ENCODE measurements at places on chromosomes 5 and 9. TPM values are rescaled to one million over a fixed set of nuclear protein-coding genes. Genes with fewer than 3 reads are reported as not detected.

Gene PPP3R2
- total RNA-seq = not detected

DNA sequence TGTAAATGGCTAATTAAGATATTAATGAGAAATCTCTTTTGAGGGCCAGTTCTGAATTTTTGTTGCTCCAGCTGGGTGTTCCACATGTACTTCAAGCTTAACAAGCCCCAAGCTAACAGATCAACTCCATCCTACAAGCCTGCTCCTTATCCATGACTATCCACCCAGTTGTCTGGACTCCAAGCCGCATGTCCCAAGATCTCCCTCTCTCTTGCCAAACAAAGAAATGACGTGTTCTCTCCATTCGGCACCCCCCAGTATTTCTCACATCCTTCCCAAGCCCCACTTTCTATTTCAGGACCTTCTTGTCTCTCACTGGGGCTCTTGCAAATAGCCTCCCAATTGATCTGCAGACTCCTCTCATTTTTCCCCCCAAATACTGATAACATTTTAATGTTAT is 15.8 kb upstream of the PTPN3 start:
- no peak for DNase-seq

Gene PCDHB8
- not detected for total RNA-seq

GRCh38 chr5:91146905-91147600 is 236.1 kb downstream of the ARRDC3 start:
- DNase-seq = no peak

Gene UBE2QL1
- not detected for total RNA-seq

DNA sequence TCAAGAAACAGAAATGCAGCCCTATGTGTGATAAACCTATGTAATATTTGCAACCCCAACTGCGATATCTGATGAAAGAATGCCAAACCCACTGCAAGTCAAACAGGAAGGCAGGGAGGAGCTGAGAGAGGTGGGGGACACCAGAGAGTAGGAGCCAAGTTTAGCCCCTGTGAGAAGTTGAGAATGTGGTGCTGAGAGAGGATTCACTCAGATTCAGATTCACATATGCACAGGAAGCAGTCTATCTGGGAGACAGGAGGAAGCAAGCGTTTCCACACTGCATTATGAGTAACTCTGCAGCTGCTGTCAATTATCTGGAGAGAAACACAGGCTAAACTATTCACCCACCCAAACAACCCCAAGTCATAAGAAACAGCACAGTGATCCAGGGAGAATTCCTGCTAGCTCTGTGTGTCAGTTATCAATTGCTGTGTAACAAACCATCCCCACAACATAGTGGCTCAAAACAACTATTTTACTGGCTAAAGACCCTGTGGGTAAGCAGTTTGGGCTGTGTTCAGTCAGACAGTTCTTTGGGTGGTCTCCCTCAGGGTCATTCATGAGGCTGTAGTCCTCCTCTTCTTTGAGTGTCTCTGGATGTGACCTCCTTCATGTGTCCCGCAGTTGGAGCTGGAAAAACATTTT is 161.9 kb upstream of the RAI14 start:
- DNase-seq = no peak

- DNase-seq = no peak
Observed at GRCh38 chr9:2215921-2216441, 200.8 kb downstream of the SMARCA2 start.

GRCh38 chr9:107465467-107466451 is 23.8 kb downstream of the KLF4 start:
- no peak for DNase-seq

Gene SMIM32
- total RNA-seq = not detected

Gene RLN2
- 4.5 TPM for total RNA-seq

DNA sequence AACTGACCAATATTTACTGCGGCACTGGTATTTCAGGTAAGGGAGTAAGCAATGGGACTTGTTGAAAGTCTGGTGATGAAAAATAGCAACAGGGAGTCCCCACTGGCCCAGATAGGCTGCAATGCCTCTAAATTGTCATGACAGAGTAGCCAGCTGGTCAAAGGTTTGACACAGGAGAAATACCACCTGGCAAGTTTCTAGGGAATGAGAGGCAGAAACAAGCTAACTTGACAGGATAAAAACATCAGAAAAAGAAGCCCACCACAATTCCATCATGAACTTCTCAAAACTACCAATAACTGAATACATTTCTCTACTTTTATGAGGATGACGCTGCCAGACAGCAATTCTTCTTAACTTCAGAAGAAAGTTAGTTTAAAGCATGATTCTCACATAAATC is 99.8 kb downstream of the STRBP start:
- no peak for DNase-seq

Gene NAIP
- 17.9 TPM for total RNA-seq

Gene SLC1A3
- total RNA-seq = 0.25 TPM

Gene PHF19
- 167 TPM for total RNA-seq

DNA sequence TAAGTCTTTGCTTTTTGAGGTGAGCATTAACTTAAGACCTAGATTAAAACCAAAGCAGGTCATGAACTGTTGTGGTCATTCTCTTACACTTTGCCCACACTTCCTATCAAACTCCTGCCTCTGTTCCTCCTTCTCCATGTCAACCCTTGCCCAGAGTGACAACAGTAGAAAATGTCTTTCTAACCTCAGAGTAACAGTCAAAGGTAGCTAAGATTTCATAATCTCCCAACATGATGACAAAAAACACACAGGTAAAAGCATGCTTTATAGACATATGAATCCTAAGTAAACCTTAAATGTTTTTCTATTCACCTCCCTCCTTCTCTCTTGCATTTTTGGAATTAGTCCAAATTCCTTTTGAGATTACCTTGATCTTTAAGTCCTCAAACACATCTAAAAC is 422.3 kb downstream of the SPATA31D1 start:
- DNase-seq = no peak

GRCh38 chr5:77863181-77863580 is 87.0 kb upstream of the TBCA start:
- DNase-seq = no peak
